ENCODE measurements at places on chromosomes 1 and 21.

GRCh38 chr1:234918961-234919761 is 209.5 kb downstream of the TOMM20 start:
- no peak for DNase-seq

DNA sequence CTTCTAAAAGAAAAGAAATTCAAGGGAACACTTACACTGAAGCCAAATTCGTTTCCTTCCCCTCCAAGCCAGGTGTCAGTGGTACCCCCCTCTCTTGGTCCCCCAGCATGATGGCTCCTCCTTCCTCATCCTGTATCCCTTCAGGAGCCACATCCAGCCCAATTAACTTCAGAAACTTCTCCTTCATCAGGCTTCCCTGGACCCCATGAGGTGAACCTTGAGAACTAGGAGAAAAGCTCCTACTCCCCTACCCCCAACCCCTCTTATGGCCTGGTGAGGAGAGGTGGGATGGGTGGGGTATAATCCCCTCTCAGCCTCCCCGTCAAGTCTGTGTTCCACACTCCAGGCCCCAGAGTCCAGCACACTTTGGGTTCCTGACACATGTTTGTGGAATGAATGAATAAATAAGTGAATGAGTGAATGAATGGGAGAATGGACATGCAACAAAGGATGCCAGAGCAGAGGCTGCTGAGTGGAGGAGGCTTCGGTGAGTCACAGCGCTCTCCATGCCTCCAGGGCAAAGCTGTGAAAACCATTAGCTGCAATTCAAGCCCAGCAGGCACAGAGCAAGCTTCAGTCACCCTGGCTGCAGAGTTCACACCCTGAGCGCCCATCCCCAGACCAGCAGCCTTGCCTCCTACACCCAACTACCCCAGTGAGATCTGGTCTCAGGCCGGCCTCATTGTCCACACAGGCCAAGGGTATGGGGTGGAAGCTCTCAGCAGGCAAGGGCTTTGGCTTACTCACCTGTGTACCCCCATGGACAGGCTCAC is 43.8 kb downstream of the BATF3 start:
- DNase-seq: peak; percentile 92

GRCh38 chr1:167344112-167344511 is 123.4 kb downstream of the POU2F1 start:
- DNase-seq: no peak

- DNase-seq: no peak
Observed at GRCh38 chr1:58745666-58746065, 38.2 kb downstream of the JUN start.

GRCh38 chr1:192357924-192358323 is 41.1 kb downstream of the RGS21 start:
- no peak for DNase-seq

GRCh38 chr1:79499541-79499940 is 493.0 kb upstream of the ADGRL4 start:
- DNase-seq: no peak

GRCh38 chr1:39109644-39110043 is 83.5 kb downstream of the NDUFS5 start:
- no peak for DNase-seq

DNA sequence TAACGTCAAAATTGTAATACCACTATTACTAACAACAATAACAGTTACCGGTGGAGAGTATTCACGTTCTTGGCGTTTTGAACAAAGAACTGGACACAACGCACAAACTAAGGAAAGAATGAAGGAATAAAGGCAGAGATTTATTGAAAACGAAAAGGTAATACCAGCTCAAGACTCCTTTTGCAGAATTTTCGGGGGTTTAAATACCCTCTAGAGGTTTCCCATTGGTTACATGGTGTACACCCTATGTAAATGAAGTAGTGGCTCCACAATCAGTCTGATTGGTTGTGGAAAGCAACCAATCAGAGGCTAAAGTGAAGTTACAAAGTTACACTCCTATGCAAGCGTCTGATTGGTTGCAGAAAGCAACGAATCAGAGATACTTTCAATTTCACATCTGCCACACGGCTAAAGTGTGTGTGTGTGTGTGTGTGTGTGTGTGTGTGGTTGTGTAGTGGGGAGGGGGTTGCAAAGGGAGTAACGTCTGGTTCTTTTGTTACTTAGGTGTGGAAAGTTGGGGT is 1.1 kb upstream of the GTF2B start:
- peak; percentile 48 for DNase-seq
